ENCODE measurements at places on chromosomes 2 and 18.

GRCh38 chr18:69617888-69618287 lies 217.2 kb downstream of the DOK6 start:
- DNase-seq: no peak

- peak; percentile 29 for DNase-seq
These were observed 1.3 kb upstream of the PRKCE start for GRCh38 chr2:45649858-45650811.

GRCh38 chr2:68907920-68908253 lies 36.7 kb upstream of the BMP10 start:
- no peak for DNase-seq

DNA sequence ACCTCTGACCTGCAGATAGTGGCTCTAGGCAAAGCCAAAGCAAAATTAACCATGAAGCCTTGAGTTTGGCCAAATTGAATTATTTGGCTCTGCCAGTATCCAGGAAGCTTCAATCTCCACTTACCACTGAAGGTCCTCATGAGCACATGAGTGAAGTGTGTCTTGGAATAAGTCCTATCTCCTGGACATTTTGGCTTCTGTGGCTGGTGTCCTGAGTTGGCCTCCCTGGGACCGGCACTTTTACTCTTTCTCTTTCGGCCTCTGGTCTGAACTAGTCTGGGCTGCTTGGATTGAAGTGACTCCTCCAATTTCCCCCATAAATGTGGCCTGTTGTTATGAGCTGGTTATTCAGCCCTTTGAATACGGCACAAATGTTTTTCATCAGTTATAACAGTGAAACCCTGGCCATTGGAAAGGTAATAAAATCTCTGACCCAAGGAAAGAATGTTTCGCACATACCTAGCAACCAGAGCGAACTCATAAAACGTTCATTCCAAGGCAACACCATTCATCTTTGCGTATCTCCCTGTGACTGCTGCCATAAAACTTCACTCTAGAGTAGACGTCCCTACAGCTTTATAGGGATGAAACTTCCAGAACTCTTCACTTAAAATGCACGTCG lies 216.4 kb downstream of the LPIN1 start:
- no peak for DNase-seq

DNA sequence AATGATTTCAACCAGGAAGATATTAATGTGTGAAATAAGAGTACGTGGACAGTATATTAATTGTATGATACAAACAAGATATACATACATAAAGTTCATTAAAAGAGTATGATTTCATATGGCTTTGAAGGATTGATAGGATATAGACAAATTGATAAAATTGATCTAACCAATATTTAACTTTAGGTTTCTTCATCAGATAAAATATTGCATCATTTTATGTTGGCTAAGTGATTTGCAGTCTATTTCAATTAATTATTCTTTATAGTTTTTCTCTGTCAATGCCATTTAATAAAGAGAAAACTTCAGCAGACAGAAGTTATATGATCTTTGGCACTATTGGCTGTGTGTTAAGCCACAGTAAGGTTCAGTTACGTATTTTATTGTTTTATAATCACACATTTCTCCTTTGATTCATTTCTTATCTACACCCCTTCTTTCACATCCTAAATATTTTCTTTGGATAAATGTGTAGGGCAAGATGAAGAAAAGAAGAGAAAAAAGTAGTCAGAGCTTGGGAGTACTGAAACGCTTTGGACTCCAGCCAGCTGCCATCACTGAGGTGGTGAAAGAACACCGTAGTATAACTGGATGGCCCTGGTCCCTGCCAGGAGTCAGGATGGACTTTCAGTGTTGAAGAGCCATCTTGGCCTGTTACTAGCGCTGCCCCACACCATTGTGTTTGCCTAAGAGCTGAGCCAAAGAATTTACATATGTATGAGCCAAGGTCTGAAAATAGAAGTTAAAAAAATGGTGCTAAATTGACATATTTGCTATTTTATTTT lies 9.8 kb upstream of the CPS1 start:
- no peak for DNase-seq

DNA sequence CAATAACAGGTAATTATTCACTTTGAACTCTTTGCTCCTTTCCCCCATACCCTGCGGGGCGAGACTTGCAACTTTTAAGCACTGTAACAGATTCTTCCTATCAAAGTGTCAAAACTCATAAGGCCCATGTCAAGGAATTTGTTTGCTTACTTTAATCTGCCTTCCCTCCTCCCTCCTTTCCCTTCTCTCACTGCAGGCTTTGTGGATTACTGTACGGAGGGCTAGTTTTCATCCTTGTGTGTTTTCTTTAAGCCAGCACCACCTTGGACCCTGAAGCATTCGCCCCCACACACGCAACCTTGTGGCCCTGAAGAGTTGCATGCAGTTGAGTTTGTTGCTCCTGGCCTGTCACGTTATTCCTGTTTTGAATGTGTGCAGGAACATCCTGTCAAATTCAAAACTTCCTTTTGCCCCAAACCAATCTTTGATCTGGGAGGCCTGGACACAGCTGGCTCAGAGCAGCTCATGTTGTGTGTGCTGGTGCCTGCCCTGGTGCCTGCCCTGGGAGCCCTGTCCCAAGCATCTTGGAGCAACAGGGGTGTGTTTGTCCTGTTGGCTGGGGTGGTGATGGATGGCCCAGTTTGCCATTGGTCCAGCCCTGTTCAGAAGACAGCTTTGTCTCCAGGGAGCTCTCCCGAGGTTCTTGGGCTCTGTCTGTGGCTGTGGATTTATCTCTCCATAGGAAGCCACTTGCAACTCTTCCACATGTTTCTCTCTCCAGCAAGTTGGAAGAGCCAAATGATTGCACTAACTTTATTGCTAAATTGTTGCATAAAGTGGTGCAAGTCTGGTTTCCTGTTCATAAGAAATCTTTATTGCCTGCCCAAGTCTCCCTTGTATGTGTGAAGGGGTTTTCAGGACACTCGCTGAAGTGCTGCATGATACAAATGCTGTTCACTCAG lies 199.6 kb downstream of the VAPA start:
- no peak for DNase-seq

DNA sequence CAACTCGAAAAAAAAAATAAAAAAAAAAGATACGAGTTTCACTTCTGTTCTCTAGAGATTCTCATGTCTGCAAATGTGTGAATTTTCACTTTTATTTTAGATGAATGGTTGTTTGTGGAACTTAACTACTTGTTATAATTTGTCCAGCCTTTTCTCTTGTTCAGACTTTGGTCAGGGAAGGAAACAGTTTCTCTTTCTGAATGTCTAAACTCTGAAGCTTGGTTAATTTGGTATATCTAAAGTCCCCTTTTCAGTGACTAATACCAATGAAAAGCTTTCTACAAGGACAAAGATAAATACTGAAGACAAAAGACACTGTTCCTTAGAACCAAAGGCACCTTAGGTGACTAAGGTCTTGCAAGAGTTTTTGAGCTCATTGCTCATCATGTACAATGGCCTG lies 144.4 kb upstream of the PIEZO2 start:
- DNase-seq: no peak

DNA sequence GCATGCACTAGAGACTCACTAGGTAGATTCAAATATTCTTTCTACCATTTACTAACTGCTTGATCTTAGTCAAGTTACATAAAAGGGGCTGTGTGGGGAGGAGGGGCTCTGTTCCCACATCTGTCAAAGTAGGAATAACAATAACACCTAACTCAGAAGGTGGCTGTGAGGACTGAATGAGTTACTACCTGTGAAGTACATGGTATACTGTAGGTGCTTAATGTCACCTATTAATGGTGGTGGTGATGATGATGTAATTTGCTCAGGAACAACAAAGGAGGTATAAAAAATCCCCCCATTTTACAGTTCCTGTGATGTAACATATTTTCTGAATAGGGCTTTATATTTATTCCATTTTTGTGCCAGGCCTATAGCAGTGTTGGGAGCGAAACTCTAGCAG lies 40.7 kb downstream of the STAT1 start:
- DNase-seq: no peak

DNA sequence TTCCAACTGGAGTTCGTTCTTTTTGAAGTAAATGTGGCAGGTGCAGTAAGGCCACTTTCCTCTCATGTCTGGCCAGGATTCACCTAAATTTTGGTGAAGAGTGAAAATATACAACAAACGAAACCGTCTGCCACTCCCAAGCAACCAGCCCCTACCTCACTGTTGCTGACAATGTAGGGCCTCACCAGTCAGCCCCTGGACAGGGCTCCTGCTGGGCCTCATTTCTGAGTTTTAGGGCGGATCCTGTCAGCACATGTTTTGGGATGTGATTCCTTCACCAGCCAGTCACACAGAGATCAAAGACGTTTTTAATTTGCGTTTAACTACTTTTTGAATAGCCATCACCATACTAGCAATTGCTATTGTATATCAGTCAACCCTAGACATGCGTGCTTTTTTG lies 185.0 kb downstream of the WDR7 start:
- DNase-seq: no peak

DNA sequence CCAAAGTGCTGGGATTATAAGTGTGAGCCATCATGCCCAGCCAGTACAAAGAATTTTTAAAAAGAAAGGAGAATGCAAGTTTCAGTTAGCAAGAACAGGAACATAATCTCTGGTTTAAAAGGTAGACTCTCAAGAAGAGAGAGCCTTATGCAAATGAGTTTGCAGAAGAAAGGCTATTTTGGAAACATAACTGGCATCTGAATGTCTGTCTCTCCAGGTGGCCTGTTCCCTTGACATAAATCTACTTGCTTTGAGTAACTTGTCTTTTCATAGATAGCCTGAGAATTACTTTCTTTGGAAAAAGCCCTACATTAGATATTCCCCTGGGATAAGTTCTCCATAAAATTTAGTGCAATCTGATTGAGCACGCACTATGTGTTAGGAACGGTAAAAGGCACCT lies 109.6 kb downstream of the ICOS start:
- no peak for DNase-seq

- DNase-seq: no peak
These were observed 133.1 kb downstream of the MREG start for GRCh38 chr2:215879977-215880940.

DNA sequence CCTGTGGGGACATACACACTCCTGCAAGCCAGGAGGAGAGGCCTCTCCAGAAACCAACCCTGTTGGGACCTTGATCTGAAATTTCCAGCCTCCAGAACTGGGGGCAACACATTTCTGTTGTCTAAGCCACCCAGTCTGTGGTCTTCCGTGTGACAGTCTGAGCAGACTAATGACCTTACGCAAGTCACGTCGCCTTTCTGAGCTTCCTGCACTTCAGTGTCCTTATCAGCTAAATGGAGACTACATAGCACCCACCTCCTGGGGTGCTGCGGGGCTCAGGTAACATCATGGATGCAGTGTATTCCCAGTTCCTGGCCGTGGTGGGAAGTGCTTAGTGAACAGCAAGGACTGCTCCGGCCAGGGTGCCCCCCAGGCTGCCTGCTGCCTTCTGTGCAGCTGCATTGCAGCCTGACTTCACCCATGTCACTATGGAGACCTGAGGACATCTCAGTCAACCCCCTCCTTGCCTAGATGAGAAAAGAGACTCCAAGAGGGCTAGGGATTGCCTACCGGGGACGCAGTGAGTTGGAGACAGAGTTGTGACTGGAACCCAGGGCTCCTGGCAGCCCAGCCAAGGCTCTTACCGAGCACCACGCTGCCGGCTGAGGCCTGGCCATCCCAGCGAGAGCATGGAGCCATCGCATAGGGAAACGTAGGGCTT lies 61.2 kb upstream of the FZD5 start:
- DNase-seq: no peak

DNA sequence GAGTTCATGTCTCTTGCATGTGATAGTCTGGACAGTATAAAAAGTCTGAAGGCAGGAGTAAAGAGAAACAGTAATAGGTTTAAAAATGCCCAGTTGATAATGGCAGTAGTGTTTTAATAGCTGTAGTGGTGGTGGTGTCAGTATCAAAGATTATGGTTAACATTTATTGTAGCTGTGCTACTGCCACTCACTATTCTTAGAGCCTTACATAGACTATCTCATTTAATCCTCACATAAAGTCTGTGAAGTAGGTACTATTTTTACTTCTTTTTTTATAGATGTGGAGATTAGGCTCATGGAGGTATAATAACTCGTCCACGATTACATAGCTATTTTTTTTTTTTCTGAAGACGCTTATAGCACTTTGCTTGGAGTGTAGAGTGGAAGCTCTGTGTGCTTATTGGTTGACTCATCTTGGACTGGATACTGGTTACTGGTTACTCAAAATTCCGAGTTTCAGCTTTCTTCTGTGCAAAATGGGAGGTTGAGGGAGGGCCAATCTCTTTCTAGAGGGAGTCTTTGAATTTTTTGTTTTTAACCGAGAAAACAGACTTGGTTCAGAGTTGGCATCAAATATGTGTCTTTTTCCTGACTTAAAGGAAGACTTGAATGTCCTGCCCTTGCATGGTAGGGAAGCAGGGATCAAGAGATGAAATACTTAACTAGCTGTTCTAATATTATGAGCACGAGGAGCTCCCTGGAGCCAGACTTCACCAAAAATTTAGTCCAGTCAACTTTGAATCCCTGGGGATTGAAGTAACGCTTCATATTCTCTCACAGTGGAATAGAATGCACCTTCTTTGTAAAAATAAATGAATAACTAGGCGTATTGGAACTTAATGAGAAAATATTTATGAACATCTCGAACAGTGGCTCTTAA lies 27.1 kb downstream of the CERS6 start:
- no peak for DNase-seq

GRCh38 chr18:54743605-54743995 lies 84.7 kb upstream of the RAB27B start:
- DNase-seq: no peak

GRCh38 chr2:49002750-49003149 lies 151.6 kb downstream of the FSHR start:
- DNase-seq: no peak

DNA sequence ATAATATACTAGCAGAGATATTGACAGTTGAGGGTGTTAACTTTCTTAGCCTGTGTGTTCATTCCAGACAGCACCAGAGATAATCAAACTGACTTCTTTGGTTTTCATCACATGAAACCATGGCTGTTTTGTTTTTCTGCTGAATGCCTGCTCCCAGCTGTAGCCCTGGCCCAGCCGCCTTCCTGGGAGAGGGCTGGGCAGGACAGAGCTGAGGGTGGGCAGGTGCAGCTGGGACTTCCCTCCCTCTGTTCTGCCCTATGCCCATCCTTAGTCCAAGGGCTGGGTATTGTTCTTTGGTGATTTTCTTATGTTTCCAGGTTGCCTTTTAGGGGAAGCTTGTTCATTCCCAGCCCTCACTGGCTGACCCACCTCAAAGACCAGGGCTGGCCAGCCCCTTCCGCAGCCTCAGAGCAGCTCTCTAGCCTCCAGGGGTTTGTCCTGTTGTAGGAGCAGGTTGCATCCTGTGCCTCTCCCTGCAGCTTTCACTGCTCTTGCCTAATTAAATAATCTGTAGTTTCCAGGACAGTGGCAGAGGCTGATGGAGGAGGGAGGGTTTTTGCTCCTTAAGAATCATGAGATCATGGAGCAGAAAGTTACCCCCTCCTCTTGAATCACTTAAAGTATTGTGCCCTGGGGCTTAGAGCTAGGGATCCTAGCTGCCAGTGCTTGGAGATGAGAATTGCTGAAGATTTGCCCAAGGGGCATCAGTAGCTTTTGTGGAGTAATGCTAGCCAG lies 61.4 kb downstream of the MTCL1 start:
- no peak for DNase-seq

- no peak for DNase-seq
These were observed 685.6 kb upstream of the SALL3 start for GRCh38 chr18:78293940-78294541.

Data from activated T-helper 1 cell treated with Interleukin-2 at 50 U/mL for 16 hours (primary cell).